Natural killer cell treated with Interleukin-12 subunit alpha and Interleukin-12 subunit beta and Interleukin-15 and Interleukin-18, amount 100 ng/mL, for 72 hours (primary cell): ENCODE measurements at places on chromosomes 4 and X.

GRCh38 chr4:128841402-128841801, 31.9 kb downstream of the JADE1 start:
- peaks cover 44% of the 10 kb centered on the region for H3K4me1 ChIP-seq
- H3K4me3 ChIP-seq, result no peak overlapping the region
- DNase-seq, result no peak
- H3K36me3 ChIP-seq, result peaks cover 12% of the 10 kb centered on the region
- H3K27ac ChIP-seq, result peak overlapping the region; percentile 62
- no peaks in the 10 kb centered on the region for H3K27me3 ChIP-seq

- no peak for DNase-seq
- no peaks in the 10 kb centered on the region for H3K27me3 ChIP-seq
- no peaks in the 10 kb centered on the region for H3K4me1 ChIP-seq
- no peak overlapping the region for H3K4me3 ChIP-seq
- H3K36me3 ChIP-seq, result no peaks in the 10 kb centered on the region
Measured at GRCh38 chr4:11106190-11106589, 322.5 kb downstream of the HS3ST1 start.

DNA sequence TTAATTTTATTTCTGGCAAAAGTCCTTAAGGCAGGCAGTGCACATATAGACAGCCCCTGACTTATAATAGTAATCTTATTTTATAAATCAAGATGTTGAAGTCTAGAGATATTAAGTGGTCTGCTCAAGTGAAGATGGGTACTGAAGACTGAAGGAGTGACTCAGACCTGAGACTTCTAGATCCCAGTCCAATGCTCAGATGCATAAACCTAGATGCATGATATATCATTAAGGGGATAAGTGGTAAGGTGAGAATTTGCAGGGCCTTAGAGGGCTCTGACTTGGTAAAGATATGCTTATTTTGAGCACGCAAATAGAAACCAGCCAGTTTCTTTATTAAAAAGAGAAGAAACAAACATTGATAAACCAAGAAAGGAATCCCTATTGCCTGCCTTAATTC, 42.9 kb downstream of the SLC9A7 start:
- H3K4me3 ChIP-seq, result no peak overlapping the region
- H3K27me3 ChIP-seq, result peaks cover 16% of the 10 kb centered on the region
- no peak for DNase-seq
- no peaks in the 10 kb centered on the region for H3K36me3 ChIP-seq
- peaks cover 11% of the 10 kb centered on the region for H3K4me1 ChIP-seq

DNA sequence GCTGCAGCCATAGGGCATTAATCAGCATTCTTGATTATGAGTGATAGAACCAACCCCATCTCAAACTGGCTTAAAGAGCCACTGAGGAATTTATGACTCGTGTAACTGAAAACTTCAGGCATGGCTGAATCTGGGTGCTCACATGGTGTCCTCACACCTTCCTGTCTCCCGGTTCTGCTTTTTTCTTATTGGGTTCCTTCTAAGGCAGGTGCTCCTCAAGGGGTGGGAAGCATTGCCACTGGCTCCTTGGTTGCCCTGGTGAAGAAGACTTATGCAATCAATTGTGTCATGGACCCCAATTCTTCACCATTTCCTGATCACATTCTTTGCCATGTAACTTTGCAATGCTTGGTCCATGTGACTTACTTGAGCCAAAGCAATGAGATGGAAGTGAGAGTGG, 4.3 kb upstream of the ZCCHC4 start:
- H3K27me3 ChIP-seq, result peaks cover 6% of the 10 kb centered on the region
- DNase-seq, result no peak
- H3K27ac ChIP-seq, result no peak overlapping the region

DNA sequence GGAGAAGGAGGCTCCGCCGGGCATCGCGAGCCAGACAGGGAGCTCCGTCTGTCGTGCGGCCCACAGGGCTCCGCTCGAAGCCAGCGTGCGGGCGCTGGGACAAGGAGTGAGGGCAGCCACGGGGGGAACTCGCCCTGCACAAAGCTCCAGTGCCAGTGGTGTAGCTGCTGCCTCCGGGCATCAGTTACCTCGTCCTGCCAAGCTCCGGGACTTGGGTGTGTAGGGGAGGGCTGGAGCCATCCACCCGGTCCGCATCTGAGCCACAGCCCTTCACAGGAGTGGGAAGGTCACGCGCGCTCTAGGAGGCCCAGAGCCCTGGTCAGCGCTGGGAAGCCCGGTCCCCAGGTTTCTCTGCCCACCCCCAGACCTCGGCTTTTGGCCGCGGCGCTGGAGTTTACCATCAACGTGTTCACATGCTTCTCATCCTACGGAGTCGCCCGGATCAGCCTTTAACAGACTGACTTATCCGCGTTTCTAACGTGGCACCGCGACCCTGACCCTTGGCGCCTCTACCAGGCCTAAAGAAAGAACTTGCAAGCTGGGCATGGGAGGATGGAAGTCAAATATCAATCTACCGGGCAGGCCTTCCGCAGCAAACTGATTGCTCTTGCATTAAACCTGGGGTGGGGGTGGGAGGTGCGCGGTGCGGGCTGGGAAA, 8.4 kb upstream of the PRDM8 start:
- no peak overlapping the region for H3K4me3 ChIP-seq
- H3K36me3 ChIP-seq, result peaks cover 16% of the 10 kb centered on the region
- peaks cover 25% of the 10 kb centered on the region for H3K27me3 ChIP-seq
- H3K4me1 ChIP-seq, result peaks cover 33% of the 10 kb centered on the region

GRCh38 chr4:119679251-119679650, 50.6 kb upstream of the PDE5A start:
- H3K27ac ChIP-seq, result no peak overlapping the region
- no peaks in the 10 kb centered on the region for H3K4me1 ChIP-seq
- H3K36me3 ChIP-seq, result no peaks in the 10 kb centered on the region
- H3K4me3 ChIP-seq, result no peak overlapping the region
- no peaks in the 10 kb centered on the region for H3K27me3 ChIP-seq
- no peak for DNase-seq
